ENCODE measurements at places on chromosomes 6 and 20.
A peak's percentile ranks its signal among the peaks of the same experiment; 100 is the strongest.

DNA sequence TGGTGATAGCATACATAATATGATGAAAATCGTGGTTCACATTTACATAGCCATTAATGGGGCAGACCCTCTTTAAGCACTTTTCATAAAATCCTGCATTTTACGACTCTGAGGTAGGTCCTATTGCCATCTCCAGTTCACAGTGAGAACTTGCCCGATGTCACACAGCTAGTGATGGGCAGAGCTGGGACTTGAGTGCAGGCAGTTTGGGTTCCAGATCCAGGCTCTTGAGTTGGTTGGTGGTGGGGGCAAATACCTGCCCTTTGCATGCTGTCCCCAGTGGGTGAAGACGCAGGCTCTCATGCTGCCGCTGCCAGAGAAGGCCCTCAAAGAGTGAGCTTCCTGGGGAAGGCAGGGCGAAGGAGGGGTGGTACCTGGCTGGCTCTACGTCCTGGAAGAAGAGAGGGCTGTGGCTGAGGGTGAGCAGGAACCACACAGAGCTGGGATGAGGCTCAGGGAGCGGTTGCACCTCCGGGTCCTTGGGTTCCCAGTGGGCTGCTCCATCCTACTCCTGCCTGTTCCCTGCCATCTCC, 6.1 kb upstream of the BAK1 start:
- no peak for DNase-seq

DNA sequence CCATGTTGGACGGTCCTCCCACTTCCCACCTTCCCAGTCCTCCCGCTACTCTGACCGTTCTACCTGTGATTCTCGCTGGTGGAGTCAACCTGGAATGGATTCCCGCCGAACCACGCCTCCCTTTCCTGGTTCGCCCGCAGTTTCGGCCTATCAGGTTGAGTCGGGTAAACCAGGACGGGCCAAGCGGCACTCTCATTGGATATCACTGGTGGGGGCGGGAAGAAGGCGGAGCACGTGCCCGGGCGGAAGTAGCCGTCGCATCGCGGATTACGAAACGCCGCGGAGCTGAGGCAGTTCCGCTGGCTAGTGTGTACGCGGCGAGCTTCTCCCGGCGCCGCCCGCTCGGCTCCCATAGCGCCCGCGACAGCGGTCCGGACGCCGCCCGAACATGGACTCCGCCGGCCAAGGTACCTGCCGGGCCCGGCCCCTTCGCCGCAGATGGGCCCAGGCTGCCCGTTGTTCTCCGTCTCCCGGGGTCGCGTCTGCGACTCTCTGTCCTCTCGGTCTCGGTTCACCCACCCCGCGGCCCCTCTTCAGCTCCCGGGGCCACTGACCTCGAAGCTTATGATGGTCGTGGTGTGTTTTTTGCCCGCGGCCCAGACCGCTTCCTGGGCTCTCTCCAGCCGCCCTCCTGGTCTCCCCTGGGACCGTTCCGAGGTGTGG, at the start of gene TPD52L2:
Gene TPD52L2, plus strand, starts transcription at position 293 of the 663 bp plus-strand sequence. Its CDS starts 96 bp downstream, at position 389.
- DNase-seq, result peak; percentile 99

GRCh38 chr20:57586370-57586793, 25.5 kb downstream of the PCK1 start:
- DNase-seq, result no peak

GRCh38 chr6:50698546-50698945, 14.8 kb upstream of the TFAP2D start:
- no peak for DNase-seq

DNA sequence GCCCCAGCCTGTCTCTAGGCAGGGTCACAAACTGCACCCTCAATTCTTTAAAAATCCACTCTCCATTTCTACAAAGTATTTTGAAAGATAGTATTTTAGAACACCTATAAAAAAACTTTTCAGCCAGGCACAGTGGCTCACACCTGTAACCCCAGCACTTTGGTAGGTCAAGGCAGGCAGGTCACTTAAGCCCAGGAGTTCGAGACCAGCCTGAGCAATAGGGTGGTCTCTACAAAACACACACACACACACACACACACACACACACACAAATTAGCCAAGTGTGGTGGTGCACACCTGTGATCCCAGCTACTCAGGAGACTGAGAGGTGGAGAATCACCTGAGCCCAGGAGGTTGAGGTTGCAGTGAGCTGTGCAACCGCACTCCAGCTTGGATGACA, 30.2 kb downstream of the SLC23A2 start:
- DNase-seq, result no peak

DNA sequence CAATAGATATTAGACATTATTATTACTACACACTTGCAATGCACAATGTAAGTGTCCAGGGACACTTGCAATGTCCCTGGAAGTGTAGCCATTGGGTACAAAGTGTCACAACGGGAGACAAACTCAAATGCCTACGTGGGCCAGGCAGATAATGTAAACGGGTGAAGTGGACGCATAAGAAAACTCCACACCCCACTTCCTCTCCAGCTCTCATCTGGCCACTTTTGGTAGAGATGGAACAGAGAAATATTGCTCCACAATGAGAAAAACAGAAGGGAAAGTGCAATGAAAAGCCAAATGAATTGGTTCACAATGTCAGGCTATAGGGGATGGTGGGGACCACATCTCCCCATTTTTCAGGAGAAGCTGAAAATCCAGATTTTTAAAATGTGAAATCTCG, 9.4 kb downstream of the SULF2 start:
- no peak for DNase-seq

- DNase-seq, result no peak
Measured at GRCh38 chr6:30127238-30128093, 8.5 kb upstream of the TRIM40 start.

DNA sequence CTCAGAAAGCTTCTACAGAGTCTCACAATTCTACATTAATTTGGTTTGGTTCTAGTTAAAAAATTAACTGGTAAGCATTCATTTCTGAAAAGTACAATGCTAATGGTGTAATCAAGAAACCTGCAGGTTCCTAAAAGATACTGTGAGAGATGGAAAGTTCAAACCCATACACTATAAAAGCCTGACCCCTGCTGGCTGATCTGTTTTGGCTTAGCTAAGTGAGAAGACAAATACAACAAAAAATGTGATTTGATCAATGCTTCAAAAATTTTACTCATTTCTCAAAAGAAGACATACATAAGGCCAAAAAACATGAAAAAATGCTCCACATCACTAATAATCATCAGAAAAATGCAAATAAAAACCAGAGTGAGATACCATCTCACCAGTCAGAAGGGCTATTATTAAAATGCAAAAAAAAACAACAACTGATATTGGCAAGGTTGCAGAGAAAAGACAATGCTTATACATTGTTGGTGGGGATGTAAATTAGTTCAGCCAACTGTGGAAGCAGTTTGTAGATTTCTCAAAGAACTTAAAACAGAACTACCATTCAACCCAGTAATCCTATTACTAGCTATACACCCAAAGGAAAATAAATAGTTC, 102.8 kb downstream of the MOXD1 start:
- DNase-seq, result peak; percentile 75

DNA sequence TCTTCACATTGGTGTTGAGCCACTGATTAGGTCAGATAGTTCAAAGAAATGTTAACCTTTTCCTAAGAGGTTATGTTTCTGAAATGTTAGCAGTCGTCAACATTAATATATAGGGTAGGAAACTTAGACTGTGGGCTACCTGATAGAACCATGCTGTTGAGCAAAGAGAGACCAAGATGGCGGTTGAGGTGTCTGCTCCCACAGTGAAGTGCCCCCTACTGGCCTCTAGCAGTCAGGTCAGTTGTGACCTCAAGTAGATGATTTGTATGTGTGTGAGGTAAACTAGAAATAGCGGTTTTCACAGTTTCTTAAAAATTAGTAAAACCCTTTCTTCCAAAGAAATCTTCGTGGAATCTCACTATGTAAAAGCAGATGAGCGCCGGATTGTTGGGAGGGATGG, 40.3 kb downstream of the MTHFD1L start:
- DNase-seq, result no peak

DNA sequence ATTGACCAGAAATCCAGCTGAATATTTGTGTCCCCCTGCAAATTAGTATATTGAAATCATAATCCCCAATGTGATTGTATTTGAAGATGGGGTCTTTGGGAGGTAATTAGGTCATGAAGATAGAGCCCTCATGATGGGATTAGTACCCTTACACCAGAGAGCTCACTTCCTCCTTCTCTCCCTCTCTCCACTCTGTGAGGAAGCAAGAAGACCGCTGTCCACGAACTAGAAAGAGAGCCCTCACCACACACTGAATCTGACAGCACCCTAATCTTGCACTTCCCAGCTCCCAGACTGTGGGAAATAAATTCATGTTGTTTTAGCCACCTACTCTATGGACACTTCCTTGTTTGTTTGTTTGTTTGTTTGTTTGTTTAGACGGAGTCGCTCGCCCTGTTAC, 11.9 kb upstream of the PLAGL1 start:
- DNase-seq, result no peak

DNA sequence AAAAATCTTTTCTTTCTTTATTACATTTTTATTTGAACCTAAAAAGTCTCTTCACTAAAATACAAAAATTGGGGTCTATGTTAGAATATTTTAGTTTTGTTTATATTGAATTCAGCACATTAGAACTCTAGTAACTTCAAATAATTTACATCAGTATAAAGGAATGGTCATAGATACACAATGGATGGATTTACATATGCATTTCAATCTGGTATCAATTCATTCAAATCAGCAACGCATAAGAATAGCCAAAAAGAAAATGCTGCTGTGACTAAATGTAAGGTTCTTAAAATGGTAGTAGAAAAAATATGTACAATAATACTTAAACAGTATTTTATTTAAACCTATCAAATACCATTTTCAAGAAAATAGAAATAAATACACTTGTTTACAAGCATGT, 47.6 kb upstream of the MANEA start:
- DNase-seq, result no peak

DNA sequence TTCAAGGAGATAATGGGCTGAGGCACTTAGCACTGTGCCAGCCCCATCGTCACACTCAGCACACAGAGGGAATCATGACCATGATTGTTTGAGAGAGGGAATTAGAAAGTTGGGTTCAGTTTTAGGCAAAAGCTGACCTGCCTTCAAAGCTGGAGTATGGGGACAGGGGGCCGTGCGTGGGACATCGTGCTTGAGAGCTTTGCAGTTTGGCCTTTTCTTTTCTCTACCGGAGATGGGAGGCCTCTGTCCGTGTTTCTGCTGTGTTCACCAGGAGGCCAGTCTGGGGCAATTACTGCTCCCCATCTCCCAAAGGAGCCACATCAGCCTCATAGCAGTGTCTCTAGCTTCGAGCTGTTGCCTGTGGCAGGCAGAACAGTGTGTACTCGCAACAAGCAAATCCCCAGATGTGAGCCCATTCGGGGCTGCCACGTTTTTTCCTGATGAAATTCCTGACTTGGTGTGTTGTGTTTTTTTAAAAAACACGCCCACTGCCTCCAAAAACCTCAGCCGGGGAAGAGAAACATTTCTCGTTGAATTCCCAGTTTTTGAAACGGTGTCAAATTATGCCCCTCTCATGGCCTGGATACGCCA, 20.2 kb downstream of the EYA2 start:
- DNase-seq, result no peak

DNA sequence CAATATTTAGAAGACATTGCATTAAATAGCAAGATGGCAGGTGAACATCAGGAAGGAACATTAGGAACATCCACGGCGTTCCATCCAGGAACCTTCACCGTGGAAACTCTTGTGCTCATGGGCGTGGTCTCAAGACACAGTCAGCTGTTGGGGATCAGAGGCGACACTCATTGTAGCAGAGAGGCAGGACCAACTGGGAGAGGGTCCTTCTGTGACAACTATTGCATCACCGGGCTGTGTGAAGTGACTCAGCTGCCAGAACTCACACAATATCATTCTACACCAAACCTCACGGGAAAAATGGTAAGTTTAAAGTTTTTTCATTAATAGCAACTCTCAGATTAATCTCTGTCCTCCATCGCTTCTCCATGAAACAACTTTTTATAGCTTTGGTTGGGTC, 334.8 kb upstream of the SULF2 start:
- no peak for DNase-seq

DNA sequence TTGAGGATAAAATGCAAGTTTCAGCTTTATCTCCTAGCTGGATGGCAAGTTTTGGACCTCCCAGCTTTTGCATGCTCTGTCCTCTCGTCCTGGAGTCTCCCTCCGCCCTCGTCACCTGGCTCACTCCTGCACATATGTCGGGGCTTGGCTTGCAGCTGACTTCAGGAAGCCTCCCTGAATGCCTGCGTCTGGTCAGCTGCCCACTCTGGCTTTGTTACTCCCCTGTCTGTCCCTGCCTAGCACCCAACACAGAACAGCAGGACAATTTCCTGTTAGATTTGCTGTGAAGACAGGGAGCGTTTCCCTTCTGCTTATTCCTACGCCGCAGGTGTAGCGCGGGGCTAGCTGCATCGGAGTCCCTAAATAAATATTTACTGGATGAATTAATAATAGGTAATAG, 5.4 kb downstream of the JPH2 start:
- no peak for DNase-seq

GRCh38 chr20:50575865-50576720, 65.9 kb downstream of the PTPN1 start:
- peak; percentile 88 for DNase-seq

DNA sequence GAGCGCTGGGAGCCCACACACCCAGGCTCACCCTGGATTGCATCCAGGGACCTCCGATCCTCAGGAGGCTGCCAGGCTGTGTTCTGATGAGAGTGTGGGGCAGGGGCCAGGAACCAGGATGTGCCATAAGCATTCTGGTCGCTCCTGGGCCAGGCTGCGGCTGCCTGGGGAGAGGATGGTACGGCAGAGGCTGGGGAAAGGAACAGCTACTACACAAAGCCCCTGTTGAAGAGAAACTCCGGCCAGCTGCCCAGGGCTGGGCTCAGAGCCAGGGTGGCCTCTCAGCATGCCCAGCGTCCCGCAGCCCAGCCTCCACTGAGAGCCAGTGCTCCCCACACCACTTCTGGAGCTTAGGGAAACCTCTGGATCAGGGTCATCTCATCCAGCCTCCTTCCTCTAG, 21.7 kb upstream of the OCSTAMP start:
- no peak for DNase-seq

- DNase-seq, result no peak
Measured at GRCh38 chr20:20366876-20367574, 879 bp upstream of the INSM1 start.

DNA sequence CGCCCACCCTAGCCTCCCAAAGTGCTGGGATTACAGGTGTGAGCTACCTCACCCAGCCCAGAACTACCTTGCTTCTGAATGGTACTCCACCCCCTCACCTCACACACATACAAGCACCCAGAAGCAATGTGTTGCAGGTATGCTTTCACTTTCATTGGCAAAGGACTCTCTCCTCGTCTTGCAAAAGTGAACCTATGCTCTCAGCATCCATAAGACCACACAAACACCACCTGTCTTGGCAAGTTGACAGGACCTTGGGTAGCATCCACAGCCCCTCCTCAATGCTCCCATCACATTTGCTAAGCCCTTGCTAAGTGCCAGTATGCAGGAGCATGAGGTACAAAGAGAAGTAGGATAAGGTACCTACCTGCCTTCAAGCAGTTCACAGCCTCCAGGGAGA, 3.7 kb downstream of the KIF13A start:
- no peak for DNase-seq

GRCh38 chr20:21180248-21180647, 54.4 kb downstream of the KIZ start:
- DNase-seq, result no peak
